Stimulated activated CD8-positive, alpha-beta memory T cell treated with anti-CD3 and anti-CD28 coated beads, Interleukin-7, amount 100 ng/mL, for 1 hour (primary cell): ENCODE measurements at places on chromosomes 7 and 10.

DNA sequence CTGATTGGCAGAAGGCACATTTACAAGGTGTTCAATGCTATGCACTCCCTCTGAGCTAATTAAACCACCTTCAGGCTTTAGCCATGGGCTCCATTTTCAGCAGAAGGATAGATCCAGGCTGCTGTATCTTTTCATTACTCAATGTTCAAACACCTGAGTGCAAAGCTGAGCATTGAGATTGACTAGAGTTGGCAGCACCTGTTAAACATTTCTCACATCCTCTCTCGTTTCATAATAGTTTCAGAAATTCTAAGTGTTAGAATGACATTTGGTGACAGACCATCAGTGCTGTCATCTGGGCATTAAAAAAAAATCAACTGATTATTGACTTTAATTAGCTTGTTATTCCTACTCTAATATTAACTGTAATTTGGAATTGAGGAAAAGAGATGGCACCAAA is 187.1 kb upstream of the SEMA3E start:
- DNase-seq: no peak

- DNase-seq: no peak
Observed at GRCh38 chr7:93620057-93620456, 45.5 kb upstream of the CALCR start.

DNA sequence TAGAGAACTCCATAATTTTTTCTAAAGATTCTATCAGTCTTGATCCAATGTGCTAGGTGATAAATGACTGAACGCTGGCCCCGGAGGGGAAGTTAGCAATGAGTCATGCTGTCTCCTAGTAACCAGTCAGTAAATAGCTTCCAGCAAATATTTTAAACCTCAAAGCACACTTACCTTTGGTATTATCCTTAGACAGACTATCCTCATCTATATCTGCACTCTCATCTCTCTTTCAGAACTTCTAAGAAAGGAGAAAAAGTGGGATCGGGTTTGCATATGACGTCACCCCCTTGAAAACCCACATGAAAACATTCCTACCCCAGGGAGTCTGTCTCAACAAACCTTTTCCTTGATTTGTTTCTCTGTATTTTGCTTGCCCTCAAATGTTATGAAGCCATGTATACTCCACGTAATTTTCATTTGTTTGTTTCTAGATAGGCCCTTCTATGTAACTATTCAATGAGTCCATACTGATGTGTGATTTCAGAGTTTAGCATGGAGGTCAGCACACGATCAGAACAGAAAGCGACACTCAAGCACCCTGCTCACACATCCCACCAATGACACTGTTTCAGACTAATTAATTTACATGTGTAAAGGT is 174.9 kb upstream of the NRP1 start:
- DNase-seq: no peak

DNA sequence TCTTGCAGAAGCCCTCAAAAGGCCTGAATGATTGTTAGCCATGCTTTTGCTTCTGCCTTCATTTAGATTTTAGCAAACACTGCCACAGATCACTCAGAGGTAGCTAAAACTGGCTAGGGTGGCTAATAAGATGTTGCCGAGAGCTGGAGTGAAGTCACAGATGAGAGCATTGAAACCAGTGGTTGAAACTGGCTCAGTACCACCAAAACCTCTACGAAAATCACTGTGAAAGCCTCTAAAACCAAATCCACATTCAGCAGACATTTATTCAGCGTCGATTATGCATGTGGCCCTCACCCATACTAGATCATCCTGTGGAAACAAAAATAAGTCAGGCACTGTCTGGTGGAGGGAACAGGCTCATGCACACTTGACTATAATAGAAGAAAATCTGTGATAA is 50.8 kb downstream of the PIK3CG start:
- no peak for DNase-seq

DNA sequence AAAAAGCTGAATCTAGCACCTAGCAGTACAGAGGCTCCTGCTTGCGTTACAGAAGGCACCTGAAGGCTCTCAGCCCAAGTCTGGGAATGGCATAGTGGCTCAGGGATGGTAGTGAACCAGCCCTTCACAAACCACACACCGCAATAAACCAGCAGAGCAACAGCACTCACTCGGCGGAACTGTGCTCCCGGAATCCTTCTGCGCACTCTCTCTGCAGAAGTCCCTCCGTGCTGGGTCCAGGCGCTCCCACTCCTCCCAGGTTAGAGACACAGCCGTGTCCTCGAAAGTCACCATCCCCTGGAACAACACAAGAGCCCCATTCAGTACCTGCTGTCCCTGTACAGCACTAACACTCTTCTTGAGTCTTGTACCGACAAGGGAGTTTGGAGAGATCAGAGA is 1.5 kb downstream of the ZNF394 start:
- no peak for DNase-seq

DNA sequence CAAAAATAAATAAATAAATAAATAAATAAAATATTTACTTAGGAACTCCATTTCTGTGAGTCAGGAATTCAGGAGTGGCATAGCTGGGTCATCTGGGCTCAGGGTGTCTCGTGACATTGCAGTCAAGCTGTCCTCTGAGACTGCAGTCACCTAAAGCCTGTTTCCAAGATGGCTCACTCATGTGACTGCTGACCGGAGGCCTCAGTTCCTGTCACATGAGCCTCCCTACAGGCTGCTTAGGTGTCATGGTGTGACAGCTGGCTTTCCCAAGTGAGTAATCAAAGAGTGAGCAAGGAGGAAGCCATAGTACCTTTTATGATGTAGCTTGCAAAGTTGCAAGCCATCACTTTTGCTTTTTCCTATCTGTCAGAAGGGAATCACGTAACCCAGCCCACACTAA is 128.6 kb upstream of the KCTD7 start:
- DNase-seq: no peak

- DNase-seq: no peak
Observed at GRCh38 chr10:13062803-13063202, 37.2 kb upstream of the OPTN start.

DNA sequence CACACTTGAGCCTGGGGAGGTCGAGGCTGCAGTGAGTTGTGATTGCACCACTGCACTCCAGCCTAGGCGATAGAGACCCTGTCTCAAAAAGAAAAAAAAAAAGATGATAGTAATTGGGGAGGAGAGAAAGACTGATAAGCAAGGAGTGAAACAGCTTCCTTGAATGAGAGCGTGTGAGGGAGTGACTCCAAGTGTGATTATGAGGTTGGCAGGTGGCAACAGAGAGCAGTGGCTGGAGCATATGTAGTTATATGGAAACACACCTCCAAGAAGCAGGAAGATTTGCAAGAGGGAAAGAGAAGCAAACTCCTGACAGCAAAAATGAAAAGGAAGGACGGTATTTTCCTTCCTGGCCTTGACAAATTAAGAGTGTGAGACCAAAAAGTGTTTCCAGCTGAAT is 50.4 kb downstream of the VKORC1L1 start:
- DNase-seq: no peak
